Cortex of kidney (tissue), 1 donor: ENCODE measurements at places on chromosomes 5 and 9.

GRCh38 chr9:16775330-16775729 lies 95.1 kb downstream of the BNC2 start:
- no peak for DNase-seq

DNA sequence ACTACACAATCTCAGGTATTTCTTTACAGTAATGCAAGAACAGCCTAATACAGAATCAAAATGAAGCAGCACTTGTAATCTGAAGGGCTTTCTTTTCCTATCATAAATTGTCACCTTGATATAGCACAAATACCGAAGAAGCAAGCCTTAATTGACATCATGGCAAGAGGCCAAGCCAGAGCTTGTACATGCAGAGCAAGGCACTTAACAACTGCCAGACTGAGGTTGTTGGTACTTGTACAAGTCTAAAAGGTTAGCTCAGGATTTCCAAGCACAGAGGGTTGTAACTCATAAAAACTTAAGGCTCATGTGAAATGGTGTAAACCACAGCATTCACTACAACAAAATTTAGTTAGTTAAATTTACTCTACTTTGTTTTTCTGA lies 158.8 kb upstream of the SPEF2 start:
- no peak for DNase-seq

GRCh38 chr5:77333036-77333435 lies 122.6 kb downstream of the PDE8B start:
- DNase-seq: no peak

DNA sequence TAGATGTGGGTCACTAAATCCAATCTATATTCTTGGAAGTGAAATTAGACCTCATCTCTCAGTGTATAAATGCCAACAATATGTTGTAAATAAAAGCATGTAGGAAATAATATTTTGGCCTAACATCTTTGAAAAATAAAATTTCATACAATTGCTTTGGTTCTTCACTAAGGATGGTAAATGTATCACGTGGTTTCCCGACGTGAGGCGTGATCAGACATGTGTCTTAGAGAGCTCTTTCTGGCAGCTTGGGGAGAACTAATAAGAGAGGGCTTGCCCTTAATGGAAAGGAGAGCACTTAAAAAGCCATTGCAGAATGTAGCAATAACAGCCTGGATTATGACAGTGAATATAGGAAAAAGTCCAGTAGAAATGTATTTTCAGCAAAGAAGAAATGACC lies 602.6 kb downstream of the CDH12 start:
- no peak for DNase-seq

DNA sequence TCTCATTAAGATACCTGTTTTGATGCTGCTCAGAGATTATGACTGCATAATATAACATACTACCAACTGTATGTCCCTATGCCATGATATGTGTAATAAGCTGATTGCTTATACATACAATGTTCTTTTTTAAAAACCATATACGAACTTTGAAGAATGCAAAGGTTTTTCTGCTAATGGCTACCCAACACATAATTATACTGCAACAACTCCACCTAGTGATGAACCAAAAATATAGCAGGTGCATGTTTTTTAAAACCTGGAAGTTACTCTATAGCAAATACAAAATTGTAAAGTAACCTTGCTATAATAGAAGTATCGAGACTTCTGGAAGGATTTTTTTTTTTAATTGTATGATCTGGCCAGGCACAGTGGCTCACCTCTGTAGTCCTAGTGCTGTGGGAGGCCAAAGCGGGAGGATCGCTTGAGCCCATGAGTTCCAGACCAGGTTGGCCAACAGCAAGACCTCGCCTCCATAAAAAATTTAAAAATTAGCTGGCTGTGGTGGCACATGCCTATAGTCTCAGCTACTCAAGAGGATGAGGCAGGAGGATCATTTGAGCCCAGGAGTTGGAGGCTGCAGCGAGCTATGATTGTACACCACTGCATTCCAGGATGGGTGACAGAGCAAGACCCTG lies 49.1 kb downstream of the HOMER1 start:
- DNase-seq: no peak

DNA sequence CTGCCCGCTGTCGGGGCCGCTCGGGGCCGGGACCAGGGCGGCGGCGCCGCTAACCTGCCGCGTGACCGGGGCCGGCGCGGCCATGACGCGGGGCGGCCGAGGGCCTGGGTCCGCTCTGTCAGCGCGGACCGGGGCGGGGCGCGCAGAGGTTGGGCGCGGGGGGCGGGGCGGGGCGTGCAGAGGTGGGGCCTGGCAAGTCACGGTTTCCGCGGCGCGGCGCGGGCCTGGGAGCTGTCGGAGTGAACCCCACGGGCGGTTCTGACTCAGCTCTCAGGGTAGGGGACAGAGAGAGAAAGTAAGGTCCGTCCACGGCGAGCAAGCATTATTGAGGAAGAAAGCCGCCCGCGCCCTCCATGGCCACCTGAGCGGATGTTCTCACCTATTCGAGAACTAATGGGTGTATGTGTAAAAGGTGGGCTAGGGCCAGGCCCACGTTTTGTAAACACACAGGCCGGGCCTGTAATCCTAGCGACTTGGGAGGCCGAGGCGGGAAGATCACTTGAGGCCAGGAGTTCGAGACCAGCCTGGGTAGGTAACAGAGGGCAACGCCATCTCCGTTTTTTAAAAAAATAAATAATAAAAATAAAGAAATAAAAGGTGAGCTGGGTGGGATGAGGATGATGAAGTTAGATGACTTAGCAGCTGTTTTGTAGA lies at the start of gene PRXL2C:
Gene PRXL2C (minus strand): TSS at position 120 of the 654 bp plus-strand sequence. CDS start 36 bp downstream, at position 84.
- no peak for DNase-seq

DNA sequence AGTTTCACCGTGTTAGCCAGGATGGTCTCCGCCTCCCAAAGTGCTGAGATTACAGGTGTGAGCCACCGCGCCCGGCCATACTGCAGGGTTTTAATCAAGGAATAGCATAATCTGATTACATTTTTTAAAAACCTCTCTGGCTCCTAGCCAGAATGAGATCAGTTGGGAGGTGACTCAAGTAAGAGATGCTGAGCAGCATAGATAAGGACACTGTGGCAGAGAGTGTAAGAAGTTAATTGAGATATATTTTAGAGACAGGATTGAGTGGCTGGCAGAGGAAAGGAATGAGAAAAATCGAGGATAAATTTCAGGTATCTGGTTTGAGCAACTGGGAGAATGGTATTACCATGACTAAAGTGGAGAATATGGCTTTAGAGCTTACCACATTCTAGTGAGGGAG lies 7.3 kb upstream of the RIGI start:
- no peak for DNase-seq

- DNase-seq: no peak
Observed at GRCh38 chr5:111703662-111704061, 53.3 kb downstream of the NREP start.

DNA sequence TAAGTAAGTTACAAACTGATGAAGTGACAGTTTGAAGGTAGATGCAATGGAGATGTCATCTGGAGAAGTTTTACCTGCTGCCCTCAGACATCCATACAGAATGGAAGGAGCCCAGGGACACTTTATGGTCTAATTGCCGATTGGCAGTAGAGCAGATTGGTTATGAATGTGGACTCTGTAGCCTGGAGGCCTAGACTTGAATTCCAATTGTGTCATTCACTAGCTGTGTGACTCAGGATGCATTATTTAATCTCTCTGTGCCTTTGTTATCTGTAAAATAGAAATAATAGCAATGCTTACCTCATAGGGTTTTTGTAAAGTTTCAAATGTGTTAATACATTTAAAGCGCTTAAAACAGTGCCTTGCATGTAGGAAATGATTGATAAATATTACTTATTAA lies 5.2 kb upstream of the TCERG1 start:
- DNase-seq: no peak

DNA sequence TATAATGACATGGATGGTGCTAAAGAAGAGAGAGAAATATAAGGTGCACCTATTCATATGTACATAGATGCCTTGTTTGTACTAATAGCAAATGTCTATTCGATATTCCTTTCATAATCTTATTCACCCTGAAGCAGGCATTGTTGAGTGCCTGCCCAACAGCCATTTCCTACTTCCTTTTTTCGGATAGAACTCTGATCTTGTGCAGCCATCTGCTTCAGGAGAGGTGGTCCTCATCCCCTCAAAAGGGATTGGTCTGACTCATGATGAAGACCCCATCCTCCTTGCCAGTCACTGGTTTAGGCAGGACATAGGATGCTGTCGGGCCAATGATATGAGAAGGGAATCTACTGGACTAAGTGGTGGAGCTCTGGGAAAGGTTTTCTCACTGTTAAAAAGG lies 8.4 kb upstream of the RANBP3L start:
- no peak for DNase-seq

- no peak for DNase-seq
Observed at GRCh38 chr9:87665505-87665904, 60.4 kb upstream of the CTSL start.

- DNase-seq: no peak
Observed at GRCh38 chr5:154058055-154059038, 19.6 kb downstream of the MFAP3 start.

- DNase-seq: no peak
Observed at GRCh38 chr5:146971401-146971800, 92.8 kb upstream of the PPP2R2B start.

GRCh38 chr9:93121316-93122241 lies 12.5 kb downstream of the NINJ1 start:
- no peak for DNase-seq

DNA sequence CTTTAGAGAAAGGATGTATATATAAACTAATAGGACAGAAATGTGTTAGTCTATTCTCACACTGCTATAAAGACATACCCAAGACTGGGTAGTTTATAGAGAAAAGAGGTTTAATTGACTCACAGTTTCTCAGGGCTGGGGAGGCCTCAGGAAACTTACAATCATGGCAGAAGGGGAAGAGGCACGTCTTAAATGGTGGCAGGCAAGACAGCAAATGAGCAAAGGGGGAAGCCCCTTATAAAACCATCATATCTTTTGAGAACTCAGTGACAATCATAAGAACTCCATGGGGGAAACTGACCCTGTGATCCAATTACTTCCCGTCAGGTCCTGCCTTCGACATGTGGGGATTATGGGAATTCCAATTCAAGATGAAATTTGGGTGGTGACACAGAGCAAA lies 8.8 kb upstream of the RICTOR start:
- DNase-seq: no peak

DNA sequence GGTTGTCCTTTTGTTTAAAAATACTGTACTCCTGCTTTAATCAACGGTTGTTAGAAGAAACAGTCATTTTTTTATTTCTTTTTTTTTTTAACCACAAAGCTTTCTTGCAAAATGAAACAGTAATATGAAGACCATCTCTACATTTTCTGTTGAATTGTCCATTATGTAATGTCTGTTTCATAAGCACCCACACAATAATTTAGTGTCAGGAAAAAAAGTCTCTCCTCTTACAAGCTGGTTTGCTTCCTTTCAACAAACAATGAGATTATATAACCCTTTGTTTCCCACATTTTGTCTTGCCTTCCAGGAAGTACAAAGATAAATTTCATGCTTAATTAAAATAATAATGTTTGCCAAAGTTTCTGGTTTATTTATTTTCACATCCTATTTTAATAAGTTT lies 16.7 kb downstream of the CTNNAL1 start:
- DNase-seq: no peak

- DNase-seq: no peak
Observed at GRCh38 chr5:39208471-39208870, 10.9 kb downstream of the FYB1 start.

DNA sequence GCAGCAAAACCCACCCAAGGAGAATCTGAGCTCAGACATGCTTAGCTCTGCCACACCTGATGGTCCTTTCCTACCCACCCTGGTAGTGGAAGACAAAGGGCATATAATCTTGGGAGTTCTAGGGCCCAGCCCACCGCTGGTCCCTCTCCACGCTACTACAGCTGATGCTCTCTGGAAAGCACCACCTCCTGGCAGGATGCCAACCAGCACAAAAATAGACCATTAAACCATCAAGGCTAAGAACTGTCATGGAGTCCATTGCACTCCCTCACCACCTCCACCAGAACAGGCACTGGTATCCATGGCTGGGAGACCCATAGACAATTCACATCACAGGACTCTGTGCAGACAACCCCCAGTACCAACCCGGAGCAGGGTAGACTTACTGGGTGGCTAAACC lies 111.0 kb upstream of the IL7R start:
- DNase-seq: no peak

GRCh38 chr9:37922363-37923117 lies 18.6 kb upstream of the SLC25A51 start:
- DNase-seq: no peak

- no peak for DNase-seq
Observed at GRCh38 chr9:121133104-121133816, 58.5 kb downstream of the CNTRL start.

- no peak for DNase-seq
Observed at GRCh38 chr5:94362857-94363256, 255.5 kb downstream of the KIAA0825 start.

DNA sequence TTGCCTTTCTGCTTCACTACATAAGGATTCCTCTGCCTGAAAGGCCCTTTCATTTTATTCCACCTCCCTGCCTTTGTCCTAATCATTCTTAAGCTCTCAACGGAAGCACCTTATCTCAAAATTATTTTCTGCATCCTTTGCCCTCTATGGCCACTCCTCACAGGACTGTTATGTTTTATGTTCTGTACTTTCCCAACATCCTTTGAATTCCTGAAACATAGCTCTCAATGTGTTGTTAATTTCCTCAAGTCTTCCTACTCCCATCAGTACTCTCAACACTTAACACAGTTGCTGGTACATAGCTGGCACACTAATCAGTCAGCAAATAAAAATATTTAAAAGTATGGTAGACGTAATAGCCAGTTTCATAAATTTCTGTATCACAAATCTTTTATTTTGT lies 193.0 kb downstream of the RFX3 start:
- DNase-seq: no peak

DNA sequence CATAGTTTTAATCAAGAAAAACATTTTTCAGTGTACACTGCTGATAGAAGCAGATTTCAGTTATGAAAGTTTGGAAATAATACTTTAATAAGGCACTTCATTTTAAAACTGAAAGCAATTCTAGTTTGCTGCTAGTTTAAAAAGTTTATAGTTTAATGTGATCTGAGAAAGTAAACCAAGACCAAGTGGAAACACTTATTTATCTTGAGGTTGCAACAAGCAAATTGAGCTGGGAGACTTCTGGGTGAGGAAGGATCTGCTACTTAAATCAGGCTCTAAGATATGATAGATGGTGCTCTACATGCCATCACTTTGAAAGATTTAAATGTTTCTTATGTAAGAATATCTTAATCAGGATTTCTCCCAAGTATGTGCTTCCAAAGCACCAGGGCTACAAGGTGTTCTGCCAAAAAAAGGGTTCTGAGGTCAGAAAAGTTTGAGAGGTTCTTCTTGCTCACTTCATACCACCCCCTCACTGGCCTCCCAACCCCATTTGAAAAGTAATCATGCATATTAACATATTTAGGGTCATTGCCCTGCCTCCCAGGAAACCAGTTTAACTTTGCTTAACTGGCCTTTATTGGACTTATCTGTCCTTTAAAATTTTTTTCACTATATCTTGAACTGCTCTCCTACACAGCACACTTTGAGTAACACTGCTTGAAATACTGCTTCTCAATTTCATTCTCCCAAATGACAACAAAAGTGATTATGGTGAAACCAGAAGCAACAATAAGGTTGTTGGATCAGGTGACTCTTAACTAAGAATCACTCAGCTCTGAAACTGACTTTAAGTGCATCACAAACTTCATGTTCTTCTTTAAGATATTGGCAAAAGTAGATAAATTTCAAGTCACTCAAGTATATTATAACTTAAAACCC lies 15.5 kb downstream of the SLC44A1 start:
- DNase-seq: no peak
